ENCODE measurements at places on chromosomes 5 and 9. TPM values are rescaled to one million over a fixed set of nuclear protein-coding genes. Genes with fewer than 3 reads are reported as not detected.

The SLC1A3 gene
- total RNA-seq: 10.1 TPM

The LECT2 gene
- total RNA-seq: not detected

The WWC1 gene
- 29.5 TPM for total RNA-seq

The DNAH5 gene
- 0.20 TPM for total RNA-seq

DNA sequence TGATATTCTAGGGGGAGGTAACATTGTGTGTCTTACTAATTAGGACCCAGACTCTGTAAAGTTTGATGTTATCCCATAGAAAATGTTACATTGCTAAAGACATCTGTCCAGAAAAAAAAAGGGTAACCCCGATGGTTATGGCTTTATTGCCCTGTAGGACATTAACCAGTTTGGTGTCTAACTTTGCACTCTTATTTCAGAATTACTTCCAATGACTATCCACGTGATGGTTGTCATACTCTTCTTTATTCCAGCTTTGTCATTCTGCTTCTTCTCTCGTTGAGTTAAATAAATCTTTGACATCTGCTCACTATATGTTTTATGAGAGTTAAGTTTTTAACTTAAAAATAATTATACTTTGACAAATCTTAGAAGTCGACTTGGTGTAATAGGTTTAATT, 180.4 kb upstream of the ANKRD55 start:
- no peak for DNase-seq

- peak; percentile 15 for DNase-seq
Measured at GRCh38 chr9:70398145-70398556, 16.3 kb downstream of the KLF9 start.

DNA sequence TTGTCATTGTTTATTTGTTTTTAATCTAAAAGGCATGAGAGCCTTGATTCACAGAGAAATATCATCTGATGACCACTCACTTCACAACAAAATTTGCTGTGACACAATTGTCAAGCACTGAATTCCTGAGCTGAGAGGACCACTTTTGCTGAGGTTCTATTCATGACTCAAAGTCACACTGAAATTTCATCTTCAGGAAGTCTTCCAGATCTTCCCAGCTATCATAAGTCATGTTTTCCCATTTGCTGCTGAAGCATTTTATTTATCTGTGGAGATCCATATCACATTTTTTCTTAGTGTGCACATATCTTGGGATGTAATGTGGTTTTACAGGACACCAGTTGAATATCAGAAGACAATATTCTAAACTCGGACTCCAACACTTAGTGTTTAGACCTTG, 255.1 kb upstream of the TRIM32 start:
- no peak for DNase-seq

DNA sequence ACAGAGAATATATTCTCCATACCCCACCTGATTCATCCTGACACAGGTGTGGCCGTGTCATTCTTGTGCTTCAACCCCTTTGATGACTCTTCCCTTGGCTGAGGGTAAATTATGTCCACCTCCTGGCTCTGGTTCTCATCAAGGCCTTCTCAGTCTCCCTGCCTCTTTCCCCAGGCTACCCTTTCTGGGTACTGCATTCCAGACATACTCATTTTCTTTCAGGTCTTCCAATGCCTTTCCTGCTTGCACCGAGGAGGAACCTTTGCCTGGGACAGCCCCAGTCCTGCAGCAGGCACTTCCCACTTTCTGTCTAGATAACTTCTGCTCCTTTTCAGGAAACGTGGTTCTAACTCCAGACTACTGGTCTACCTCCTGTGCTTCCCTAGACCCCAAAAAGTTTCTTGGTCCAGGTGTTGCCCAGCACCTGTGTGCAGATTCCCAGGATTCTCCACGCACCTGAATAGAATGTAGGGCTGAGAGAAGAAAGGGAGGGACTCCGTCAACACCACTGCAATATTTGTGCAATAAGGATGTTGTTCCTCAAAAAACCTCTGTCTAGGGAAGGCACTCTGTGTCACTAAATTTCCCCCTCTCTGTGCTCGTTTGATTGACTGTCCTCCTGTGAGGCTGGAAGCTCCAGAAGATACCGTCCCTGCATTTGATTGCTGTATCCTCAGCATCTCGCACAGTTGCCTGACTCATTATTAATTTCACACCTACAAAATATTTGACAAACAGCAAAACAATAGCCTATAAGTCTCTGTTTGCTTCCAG, 255.4 kb upstream of the NFIL3 start:
- DNase-seq: no peak

- DNase-seq: no peak
Measured at GRCh38 chr5:127112347-127112864, 39.1 kb upstream of the C5orf63 start.

- DNase-seq: no peak
Measured at GRCh38 chr5:90866333-90866732, 307.7 kb downstream of the ADGRV1 start.

GRCh38 chr5:137741718-137742117, 5.8 kb upstream of the KLHL3 start:
- no peak for DNase-seq

DNA sequence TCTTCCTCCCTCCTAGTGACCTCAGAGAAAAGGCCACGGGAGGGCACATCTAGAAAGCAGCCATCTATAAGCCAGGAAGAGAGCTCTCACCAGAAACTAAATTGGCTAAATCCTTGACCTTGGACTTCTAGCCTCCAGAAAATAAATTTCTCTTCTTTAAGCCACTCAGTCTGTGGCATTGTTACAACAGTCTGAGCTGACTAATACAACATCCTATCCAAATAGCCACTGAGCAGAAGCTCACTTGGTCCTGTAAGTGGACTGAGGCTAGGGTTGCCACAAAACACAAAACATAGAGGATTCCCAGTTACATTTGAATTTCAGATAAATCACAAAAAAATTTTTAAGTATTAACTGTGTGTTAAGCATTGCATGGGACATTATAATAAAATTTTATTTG, 383.4 kb downstream of the MLLT3 start:
- DNase-seq: no peak

- no peak for DNase-seq
Measured at GRCh38 chr9:109163194-109163593, 3.9 kb downstream of the FRRS1L start.

Data from lower leg skin (tissue), 4 donors.